Activated naive CD8-positive, alpha-beta T cell treated with anti-CD3 and anti-CD28 coated beads for 36 hours (primary cell): ENCODE measurements at places on chromosomes 2 and 18. TPM values are rescaled to one million over a fixed set of nuclear protein-coding genes. Genes with fewer than 3 reads are reported as not detected.

- H3K4me3 ChIP-seq = no peak overlapping the region
- no peaks in the 10 kb centered on the region for H3K36me3 ChIP-seq
- no peak overlapping the region for H3K27ac ChIP-seq
- no peaks in the 10 kb centered on the region for H3K4me1 ChIP-seq
- no peaks in the 10 kb centered on the region for H3K27me3 ChIP-seq
Measured at GRCh38 chr2:137659616-137660015, 304.7 kb upstream of the HNMT start.

- DNase-seq = no peak
- no peaks in the 10 kb centered on the region for H3K4me1 ChIP-seq
- H3K36me3 ChIP-seq = no peaks in the 10 kb centered on the region
- no peak overlapping the region for H3K27ac ChIP-seq
- H3K4me3 ChIP-seq = no peak overlapping the region
Measured at GRCh38 chr18:24628326-24628725, 167.9 kb downstream of the HRH4 start.

GRCh38 chr2:16869711-16870110 is 204.1 kb upstream of the CYRIA start:
- no peak for DNase-seq
- H3K36me3 ChIP-seq = no peaks in the 10 kb centered on the region
- no peaks in the 10 kb centered on the region for H3K27me3 ChIP-seq
- H3K4me1 ChIP-seq = no peaks in the 10 kb centered on the region

DNA sequence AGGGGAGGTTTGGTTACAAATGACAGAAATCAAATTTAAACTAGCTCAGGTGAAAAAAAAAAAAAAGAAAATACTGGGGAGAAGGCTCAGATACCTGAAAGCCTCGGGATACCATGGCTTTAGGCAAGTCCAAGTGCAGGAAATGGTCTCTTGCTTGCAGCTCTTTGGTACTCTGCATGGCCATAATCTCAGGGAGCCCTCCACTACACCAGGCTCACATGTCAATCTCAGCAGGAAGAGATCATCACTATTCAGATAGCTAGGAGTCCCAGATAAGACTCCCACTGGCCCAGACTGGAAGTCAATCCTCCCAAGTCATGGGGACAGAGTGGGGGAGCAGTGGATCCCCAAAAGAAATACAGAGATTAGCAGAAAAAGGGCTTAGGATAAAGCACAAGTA is 64.8 kb upstream of the RALBP1 start:
- no peaks in the 10 kb centered on the region for H3K36me3 ChIP-seq
- H3K27me3 ChIP-seq = no peaks in the 10 kb centered on the region
- DNase-seq = no peak
- no peaks in the 10 kb centered on the region for H3K4me1 ChIP-seq
- no peak overlapping the region for H3K27ac ChIP-seq
- H3K4me3 ChIP-seq = no peak overlapping the region

GRCh38 chr18:25174324-25174723 is 177.6 kb downstream of the ZNF521 start:
- H3K36me3 ChIP-seq = no peaks in the 10 kb centered on the region
- H3K4me1 ChIP-seq = no peaks in the 10 kb centered on the region
- peaks cover under 1% of the 10 kb centered on the region for H3K27me3 ChIP-seq
- no peak overlapping the region for H3K27ac ChIP-seq

DNA sequence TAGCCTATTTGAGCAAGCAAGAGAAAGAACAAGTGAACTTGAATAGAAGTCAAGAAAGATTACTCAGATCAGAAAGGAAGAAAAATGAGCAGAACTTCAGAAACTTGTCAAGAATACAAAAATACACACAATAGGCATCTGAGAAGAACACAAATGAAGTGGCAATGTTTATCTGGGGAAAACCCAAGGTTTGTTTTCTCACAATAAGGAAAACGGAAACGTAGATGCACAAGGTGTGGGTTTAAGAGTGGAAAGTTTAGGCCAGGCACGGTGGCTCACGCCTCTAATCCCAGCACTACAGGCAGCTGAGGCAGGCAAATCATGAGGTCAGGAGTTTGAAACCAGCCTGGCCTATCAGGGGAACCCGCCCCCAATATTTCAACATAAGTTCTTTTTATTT is 159.5 kb upstream of the GYPC start:
- H3K27me3 ChIP-seq = peaks cover 19% of the 10 kb centered on the region
- no peak overlapping the region for H3K27ac ChIP-seq
- H3K36me3 ChIP-seq = peaks cover 2% of the 10 kb centered on the region
- H3K4me3 ChIP-seq = no peak overlapping the region
- no peaks in the 10 kb centered on the region for H3K4me1 ChIP-seq

DNA sequence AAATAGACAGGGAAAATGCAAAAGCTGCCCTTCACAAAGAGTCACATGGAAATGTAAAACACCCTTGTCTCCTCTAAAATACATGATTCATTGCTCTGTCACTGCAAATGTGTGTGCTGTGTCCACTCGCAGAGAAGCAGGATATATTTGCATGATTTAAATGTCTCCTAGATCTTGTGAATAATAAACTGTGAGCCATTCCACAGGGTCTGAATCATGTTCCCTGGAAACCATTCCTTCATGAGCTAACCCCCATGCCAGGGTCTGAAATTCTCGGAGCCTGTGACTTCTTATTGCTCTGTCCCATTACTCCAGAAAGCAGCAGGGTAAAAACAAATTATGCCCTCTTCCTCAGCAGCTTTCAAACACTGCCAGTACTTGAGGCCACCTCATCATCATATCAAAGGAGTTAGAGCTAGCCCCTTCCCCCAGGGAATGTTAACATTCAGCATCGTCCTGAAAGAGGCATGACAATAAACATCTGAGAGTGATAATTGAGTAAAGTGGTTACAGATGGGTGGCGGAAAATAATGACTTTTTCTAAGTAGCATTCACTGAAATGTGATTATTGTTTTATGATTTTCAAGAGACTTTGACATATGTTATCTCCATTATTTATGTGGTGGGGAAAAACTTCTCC is 11.7 kb upstream of the CNGA3 start:
- no peaks in the 10 kb centered on the region for H3K36me3 ChIP-seq
- no peak overlapping the region for H3K27ac ChIP-seq
- peaks cover 17% of the 10 kb centered on the region for H3K27me3 ChIP-seq
- H3K4me1 ChIP-seq = no peaks in the 10 kb centered on the region
- DNase-seq = no peak

GRCh38 chr2:170377500-170378207 is 199.7 kb downstream of the MYO3B start:
- DNase-seq = no peak
- no peaks in the 10 kb centered on the region for H3K36me3 ChIP-seq
- no peak overlapping the region for H3K27ac ChIP-seq
- peaks cover 11% of the 10 kb centered on the region for H3K4me1 ChIP-seq
- H3K27me3 ChIP-seq = peaks cover 31% of the 10 kb centered on the region

DNA sequence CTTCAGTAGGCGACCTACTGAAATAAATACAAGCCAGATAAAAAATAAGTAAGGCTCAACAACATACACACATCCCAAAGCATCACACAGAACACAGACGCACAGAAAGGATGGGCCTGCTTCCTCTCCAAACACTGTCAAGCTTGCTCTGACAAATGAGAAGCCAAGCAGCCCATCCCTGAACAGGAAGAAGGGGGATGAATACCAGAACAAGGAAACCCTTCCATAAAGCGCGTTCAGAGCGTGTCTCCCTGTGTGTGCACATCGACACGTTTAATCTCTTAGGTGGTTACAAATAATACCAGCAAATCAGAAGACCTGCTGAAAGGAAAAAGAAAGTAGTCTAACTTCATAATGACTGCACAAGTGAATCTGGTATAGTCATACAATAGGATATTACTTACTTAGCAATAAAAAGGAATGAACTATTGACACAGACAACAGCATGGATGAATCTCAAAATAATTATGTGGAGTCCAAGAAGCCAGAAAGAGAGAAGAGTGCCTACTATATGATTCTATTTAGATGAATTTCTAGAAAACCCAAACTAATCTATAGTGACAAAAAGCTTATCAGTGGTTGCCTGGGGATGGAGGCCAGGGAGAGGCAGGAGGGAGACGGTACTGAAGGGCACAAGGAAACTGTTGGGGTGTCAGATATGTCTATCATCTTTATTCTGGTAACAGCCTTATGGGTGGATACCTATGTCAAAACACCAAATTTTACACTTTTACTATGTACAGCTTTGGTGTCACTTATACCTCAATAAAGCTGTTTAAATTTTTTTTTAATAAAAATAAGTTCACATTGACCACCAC is 26.8 kb downstream of the MBOAT2 start:
- H3K27ac ChIP-seq = no peak overlapping the region
- H3K27me3 ChIP-seq = no peaks in the 10 kb centered on the region
- no peak overlapping the region for H3K4me3 ChIP-seq
- H3K36me3 ChIP-seq = peaks cover 1% of the 10 kb centered on the region
- no peaks in the 10 kb centered on the region for H3K4me1 ChIP-seq
- no peak for DNase-seq

- no peak overlapping the region for H3K4me3 ChIP-seq
- no peak overlapping the region for H3K27ac ChIP-seq
- no peaks in the 10 kb centered on the region for H3K4me1 ChIP-seq
- peaks cover 8% of the 10 kb centered on the region for H3K27me3 ChIP-seq
Measured at GRCh38 chr2:178282075-178282815, 87.9 kb downstream of the OSBPL6 start.

DNA sequence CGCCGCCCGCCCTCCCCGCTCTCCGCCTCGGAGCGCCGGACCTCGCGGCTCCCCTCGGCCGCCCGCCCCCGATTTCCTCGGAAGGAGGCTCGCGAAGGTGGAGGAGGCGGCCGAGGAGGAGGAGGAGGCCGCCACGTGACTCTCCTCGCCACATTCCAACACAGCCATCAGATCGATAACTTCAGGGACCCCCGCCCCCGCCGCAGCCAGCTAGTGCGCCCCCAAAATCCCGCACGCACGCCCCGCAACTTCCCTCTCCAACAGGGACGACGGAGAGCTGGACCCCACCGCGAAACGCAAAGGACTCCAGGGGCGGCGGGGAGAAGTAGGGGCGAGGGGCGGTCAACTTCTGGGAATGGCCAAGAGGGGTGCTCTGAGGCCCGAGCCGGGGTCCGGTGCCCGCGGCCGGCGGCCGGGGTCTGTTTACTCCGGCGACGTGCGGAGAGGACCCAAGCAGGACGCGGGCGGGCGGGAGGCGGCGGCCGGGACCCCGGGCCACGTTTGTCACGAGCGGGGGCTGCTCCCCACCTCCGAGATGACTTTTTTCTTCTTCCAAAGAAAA is 2.0 kb downstream of the ZNF521 start:
- no peaks in the 10 kb centered on the region for H3K36me3 ChIP-seq
- peaks cover 80% of the 10 kb centered on the region for H3K27me3 ChIP-seq
- no peak overlapping the region for H3K27ac ChIP-seq
- H3K4me3 ChIP-seq = peak overlapping the region; percentile 80
- no peak for DNase-seq
- peaks cover 8% of the 10 kb centered on the region for H3K4me1 ChIP-seq

DNA sequence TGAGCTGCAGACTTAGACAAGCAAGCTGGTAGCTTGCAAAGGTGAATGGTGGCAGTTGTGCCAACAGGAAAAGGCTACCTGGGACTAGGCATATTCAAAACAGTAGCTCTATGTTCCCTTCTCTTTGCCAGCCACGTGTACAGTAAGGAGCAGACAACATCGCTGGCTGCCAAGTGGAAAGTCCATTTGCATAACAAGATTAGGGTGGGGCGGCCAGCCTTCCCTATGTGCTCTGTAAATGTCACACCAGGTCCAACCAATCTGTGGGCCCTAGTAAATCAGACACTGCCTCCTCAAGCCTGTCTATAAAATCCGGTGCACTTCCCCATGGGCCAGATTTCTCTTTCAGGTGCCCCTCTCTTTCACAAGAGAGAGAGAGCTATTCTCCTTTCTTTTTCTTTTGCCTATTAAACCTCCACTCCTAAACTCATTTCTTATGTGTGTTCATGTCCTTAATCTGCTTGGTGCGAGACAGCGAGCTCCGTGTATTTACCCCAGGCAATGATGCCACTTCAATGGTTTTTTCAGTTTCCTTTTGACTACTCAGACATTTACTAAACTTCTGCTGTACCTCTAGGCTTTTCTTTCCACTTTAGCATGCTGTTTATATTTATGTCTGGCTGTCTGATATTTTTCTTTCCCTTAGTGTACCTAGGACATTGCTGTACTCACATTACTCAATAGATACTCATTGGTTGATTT is 297.4 kb upstream of the GCFC2 start:
- H3K36me3 ChIP-seq = no peaks in the 10 kb centered on the region
- H3K4me3 ChIP-seq = no peak overlapping the region
- DNase-seq = no peak

GRCh38 chr2:176793792-176794191 is 418.8 kb upstream of the HNRNPA3 start:
- no peaks in the 10 kb centered on the region for H3K36me3 ChIP-seq
- H3K27me3 ChIP-seq = no peaks in the 10 kb centered on the region
- H3K27ac ChIP-seq = no peak overlapping the region

- H3K4me3 ChIP-seq = no peak overlapping the region
- no peaks in the 10 kb centered on the region for H3K36me3 ChIP-seq
- H3K27ac ChIP-seq = no peak overlapping the region
- no peaks in the 10 kb centered on the region for H3K27me3 ChIP-seq
Measured at GRCh38 chr18:38539856-38540255, 974.3 kb upstream of the CELF4 start.

DNA sequence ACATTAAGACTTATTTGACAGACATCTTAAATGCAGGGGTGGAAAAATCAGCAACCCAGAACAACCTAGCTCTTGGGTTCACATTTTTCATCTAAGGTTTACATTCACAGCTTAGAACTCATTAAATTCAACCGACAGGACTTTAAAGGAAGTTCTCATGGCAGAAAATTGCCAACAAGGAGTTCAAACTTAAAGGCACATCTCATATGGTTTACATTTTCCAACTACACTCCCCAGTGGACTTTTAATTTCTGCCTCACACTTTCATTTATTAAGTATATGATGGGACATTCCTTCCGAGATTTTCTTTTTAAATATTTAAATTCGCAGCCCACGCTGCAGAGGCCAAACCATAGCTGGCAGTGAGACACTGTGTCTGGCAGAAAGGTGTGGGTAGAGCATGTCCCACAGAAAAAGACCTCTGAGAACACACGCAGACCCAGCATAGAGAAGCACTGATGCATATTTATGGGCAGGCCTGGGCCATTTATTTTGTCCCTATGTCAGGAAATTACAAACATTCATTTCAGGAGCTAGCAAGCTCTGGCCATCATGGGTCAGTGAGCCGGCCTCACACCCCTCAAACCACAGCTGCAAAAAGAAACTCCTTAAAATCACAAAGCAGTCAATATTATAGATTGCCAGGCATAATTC is 46.3 kb downstream of the STK39 start:
- no peak overlapping the region for H3K4me3 ChIP-seq
- H3K36me3 ChIP-seq = peaks cover 23% of the 10 kb centered on the region
- no peaks in the 10 kb centered on the region for H3K27me3 ChIP-seq
- H3K27ac ChIP-seq = no peak overlapping the region
- H3K4me1 ChIP-seq = peaks cover 29% of the 10 kb centered on the region
- DNase-seq = no peak

GRCh38 chr2:10303694-10304378 is 1.1 kb downstream of the HPCAL1 start:
- H3K4me3 ChIP-seq = peak overlapping the region; percentile 91
- peaks cover 18% of the 10 kb centered on the region for H3K36me3 ChIP-seq
- peak; percentile 60 for DNase-seq
- H3K4me1 ChIP-seq = peaks cover 67% of the 10 kb centered on the region

The SATB2 gene
- total RNA-seq = 0.27 TPM

The MEP1B gene
- total RNA-seq = not detected

The DSG2 gene
- 0.89 TPM for total RNA-seq

The FAM210A gene
- total RNA-seq = 58.1 TPM

The SLC16A14 gene
- 1.2 TPM for total RNA-seq

The STAT4 gene
- total RNA-seq = 80.6 TPM

The PUS10 gene
- 9.5 TPM for total RNA-seq

The FBLN7 gene
- total RNA-seq = 8.8 TPM

The CIB4 gene
- not detected for total RNA-seq
